ENCODE measurements at places on chromosomes 16 and 17.
A peak's percentile ranks its signal among the peaks of the same experiment; 100 is the strongest.

- H3K27me3 ChIP-seq: no peaks in the 10 kb centered on the region
- DNase-seq: peak; percentile 50
- no peaks in the 10 kb centered on the region for H3K36me3 ChIP-seq
- no peak overlapping the region for H3K27ac ChIP-seq
- no peak overlapping the region for H3K4me3 ChIP-seq
Observed at GRCh38 chr17:45006927-45007461, 38.9 kb upstream of the C1QL1 start.

DNA sequence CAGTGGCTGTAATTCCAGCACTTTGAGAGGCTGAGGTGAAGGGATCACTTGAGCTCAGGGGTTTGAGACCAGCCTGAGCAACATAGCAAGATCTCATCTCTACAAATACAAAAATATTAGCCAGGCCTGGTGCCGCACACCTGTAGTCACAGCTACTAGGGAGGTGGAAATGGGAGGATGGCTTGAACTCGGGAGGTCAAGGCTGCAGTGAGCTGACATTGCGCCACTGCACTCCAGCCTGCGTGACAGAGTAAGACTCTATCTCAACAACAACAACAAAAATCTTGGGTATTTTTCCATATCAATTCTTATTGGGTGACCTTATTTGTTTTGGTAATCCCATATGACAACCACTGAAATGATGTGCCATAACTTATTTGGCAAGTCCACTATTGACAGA lies 52.6 kb downstream of the SCNN1G start:
- no peaks in the 10 kb centered on the region for H3K4me1 ChIP-seq
- no peak overlapping the region for H3K4me3 ChIP-seq
- no peaks in the 10 kb centered on the region for H3K27me3 ChIP-seq
- H3K36me3 ChIP-seq: no peaks in the 10 kb centered on the region
- H3K27ac ChIP-seq: no peak overlapping the region

DNA sequence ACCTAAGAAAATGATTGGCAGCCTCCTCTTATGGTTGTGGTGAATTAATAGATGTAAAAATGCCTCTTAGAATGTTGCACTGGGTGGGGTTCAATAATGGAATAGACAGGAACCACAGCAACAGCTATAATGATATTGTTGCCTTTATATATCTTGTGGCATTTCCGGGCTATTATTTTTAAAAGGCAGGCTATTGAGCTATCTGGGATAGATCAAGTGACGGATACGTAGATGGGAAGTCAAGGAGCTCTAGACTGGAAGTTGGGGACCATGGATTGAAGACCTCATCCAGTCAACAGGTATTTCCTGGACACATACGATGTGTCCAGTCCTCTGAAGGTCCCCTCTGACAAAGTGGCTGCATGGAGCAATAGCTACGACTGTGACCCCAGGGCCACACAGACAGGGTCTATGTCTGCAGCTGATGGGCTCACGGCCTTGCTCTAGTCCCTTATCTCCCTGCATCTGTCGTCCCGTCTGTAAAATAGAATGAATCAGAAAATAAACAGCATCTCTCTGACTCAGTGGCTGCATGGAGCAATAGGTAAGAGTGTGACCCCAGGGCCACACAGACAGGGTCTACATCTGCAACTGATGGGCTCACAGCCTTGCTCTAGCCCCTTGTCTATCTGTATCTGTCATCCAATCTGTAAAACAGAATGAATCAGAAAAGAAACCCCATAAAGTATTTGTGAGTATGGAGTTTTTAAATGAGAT lies 117.7 kb upstream of the FOXF1 start:
- H3K4me1 ChIP-seq: peaks cover 2% of the 10 kb centered on the region
- no peak overlapping the region for H3K4me3 ChIP-seq
- no peaks in the 10 kb centered on the region for H3K27me3 ChIP-seq
- DNase-seq: no peak

GRCh38 chr17:44308320-44308818 lies at the start of gene RUNDC3A:
Gene RUNDC3A, plus strand, starts transcription at chr17:44308601. Its CDS starts 232 bp downstream, at chr17:44308833.
- H3K27ac ChIP-seq: peak within 1 kb of the TSS; percentile 92
- H3K4me3 ChIP-seq: peak within 1 kb of the TSS; percentile 60
- peaks cover 31% of the 10 kb centered on the region for H3K4me1 ChIP-seq
- H3K36me3 ChIP-seq: no peaks in the 10 kb centered on the region
- no peaks in the 10 kb centered on the region for H3K27me3 ChIP-seq

GRCh38 chr17:2954898-2955445 lies 108.4 kb downstream of the OR1D5 start:
- DNase-seq: no peak
- no peaks in the 10 kb centered on the region for H3K27me3 ChIP-seq
- H3K36me3 ChIP-seq: no peaks in the 10 kb centered on the region
- H3K4me3 ChIP-seq: no peak overlapping the region
- H3K27ac ChIP-seq: peak overlapping the region; percentile 95

DNA sequence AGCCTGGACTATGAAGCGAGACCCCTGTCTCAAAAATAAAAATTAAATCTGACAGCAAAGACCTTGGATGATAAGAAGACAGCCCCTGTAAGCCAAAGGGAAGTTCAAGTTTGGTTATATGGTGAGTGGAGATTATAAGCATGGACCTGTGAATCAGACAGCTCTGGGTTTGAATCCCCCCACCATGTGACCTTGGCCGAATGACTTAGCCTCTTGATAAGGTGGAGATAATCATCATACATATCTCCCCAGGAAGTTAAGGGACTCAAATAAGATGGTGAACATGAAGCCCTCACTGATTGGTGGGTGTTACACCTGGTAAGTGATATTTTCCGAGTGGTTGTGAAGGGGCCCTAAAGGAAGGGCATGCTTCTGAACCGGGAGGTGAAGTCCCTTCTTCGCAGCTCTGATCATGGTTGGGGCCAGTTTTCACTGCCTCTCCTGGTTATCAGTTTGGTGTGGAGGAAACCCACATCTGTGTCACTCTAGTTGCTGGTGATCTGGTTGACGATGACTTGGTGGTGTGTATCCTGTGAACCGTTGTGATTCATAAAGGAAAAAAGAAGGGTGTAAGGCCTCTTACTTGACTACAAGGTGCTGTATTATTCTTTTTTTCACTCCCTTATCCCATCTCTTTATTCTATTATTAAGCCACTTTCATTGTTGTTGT lies 61.7 kb upstream of the CLEC18A start:
- peaks cover 2% of the 10 kb centered on the region for H3K36me3 ChIP-seq
- no peak overlapping the region for H3K4me3 ChIP-seq
- DNase-seq: no peak
- no peaks in the 10 kb centered on the region for H3K4me1 ChIP-seq
- no peak overlapping the region for H3K27ac ChIP-seq

DNA sequence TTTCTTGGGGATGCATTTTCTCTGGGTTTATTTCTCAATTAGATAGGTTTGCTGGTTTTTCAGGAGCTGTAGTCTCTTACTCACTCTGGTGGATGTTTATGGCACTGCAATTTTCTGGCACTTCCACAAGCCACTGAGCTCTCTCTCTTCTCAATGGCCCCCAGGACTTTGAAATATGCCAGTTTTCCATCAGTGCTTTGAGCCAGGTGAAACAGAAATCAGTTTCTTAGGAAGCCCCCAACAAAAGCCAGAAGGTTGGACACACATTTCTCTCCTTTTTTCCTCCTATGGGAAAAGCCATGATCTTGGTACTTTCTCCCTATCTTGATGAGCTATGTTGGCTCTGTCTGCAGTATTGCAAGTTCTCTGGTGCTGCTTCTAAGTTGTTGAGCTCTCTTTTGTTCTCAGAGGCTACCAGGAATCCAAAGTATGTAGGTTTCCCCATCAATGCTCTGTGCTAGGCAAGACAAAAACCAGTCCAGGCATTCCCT lies 90.7 kb upstream of the SMIM36 start:
- no peaks in the 10 kb centered on the region for H3K4me1 ChIP-seq
- H3K4me3 ChIP-seq: no peak overlapping the region
- no peak overlapping the region for H3K27ac ChIP-seq
- no peaks in the 10 kb centered on the region for H3K36me3 ChIP-seq

DNA sequence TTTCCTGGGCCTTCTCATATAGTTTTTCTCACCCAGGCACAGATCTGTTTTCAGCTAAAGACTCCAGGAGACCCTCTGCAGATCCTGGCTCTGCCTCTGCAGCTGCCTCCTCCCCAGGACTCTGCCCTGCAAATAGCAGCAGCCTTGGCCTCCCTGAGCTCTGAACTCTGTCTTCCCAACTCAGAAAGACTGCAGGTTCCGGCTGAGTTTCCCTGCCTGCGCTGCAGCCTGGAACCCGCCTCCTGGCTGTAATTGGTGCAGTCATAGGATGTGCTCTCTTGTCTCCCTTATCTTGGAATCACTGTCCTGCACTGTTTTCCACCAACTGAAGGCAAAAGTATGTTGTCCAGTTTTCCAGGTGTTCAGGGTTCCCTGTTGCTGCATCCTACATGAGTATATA lies 14.3 kb upstream of the DNASE1 start:
- H3K4me1 ChIP-seq: peaks cover 35% of the 10 kb centered on the region
- DNase-seq: peak; percentile 23
- no peak overlapping the region for H3K4me3 ChIP-seq
- no peak overlapping the region for H3K27ac ChIP-seq
- no peaks in the 10 kb centered on the region for H3K27me3 ChIP-seq

- H3K27ac ChIP-seq: no peak overlapping the region
- no peaks in the 10 kb centered on the region for H3K4me1 ChIP-seq
- DNase-seq: no peak
Observed at GRCh38 chr16:79589601-79590102, 10.9 kb downstream of the MAF start.

DNA sequence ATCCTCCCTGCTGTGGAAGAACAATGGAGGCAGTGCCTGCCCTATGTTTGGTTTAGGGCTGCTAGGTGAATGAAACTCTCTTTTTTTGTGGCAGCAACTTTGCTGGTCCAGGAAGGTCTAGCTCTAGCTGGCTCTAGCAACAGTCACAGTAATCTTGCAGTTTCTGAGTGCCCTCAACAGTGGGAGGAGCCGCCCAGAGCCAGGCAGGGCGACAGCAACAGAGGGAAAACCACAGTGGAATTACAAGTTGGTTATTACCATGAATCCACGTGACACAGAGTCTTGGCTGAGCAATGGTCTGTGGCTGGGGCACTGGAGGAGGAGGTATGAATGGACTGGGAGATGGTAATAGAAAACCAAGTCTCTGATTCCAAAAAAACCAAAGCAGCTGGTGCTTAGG lies 10.3 kb downstream of the HSPB9 start:
- H3K27me3 ChIP-seq: no peaks in the 10 kb centered on the region
- H3K27ac ChIP-seq: peak overlapping the region; percentile 25
- DNase-seq: no peak
- H3K4me1 ChIP-seq: peaks cover 17% of the 10 kb centered on the region
- H3K36me3 ChIP-seq: peaks cover 40% of the 10 kb centered on the region

DNA sequence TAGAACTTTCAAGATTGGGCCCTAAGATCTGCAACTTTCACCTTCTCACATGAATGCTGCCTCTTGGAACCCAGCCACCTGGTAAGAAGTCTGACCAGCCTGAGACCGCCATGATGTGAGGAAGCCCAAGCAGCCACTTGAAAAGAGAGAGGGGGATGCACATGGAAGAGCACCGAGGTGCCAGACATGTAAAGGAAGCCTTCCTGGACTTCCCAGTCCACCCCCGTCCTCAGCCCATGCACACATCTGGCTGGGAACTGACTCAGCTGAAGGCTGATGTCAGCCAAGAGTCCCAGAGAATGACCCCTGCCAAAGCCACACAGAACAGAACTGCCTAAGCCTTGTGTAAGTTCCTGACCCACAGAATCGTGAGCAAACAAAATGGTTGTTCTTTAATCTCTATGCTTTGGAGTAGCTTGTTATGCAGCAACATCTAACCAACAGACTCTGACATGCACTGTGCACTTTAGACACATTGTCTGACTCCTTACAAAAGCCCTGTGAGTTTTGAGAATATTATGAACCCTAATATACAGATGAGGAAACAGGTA lies 86.7 kb downstream of the RMI2 start:
- no peaks in the 10 kb centered on the region for H3K4me1 ChIP-seq
- no peak overlapping the region for H3K4me3 ChIP-seq
- no peaks in the 10 kb centered on the region for H3K27me3 ChIP-seq
- H3K36me3 ChIP-seq: no peaks in the 10 kb centered on the region
- no peak overlapping the region for H3K27ac ChIP-seq

- no peaks in the 10 kb centered on the region for H3K4me1 ChIP-seq
- H3K27ac ChIP-seq: no peak overlapping the region
- H3K4me3 ChIP-seq: no peak overlapping the region
- peaks cover 7% of the 10 kb centered on the region for H3K36me3 ChIP-seq
Observed at GRCh38 chr16:67437513-67437912, 6.6 kb downstream of the HSD11B2 start.

- H3K27me3 ChIP-seq: peaks cover 31% of the 10 kb centered on the region
- no peak overlapping the region for H3K27ac ChIP-seq
- DNase-seq: no peak
- H3K4me3 ChIP-seq: no peak overlapping the region
- H3K4me1 ChIP-seq: no peaks in the 10 kb centered on the region
Observed at GRCh38 chr17:14926073-14926472, 339.1 kb downstream of the PMP22 start.

GRCh38 chr17:37702598-37702997 lies 42.3 kb downstream of the HNF1B start:
- H3K27ac ChIP-seq: no peak overlapping the region
- no peaks in the 10 kb centered on the region for H3K27me3 ChIP-seq
- no peak overlapping the region for H3K4me3 ChIP-seq
- DNase-seq: no peak
- H3K36me3 ChIP-seq: no peaks in the 10 kb centered on the region

GRCh38 chr17:79975498-79976134 lies 60.1 kb downstream of the TBC1D16 start:
- H3K27ac ChIP-seq: no peak overlapping the region
- no peaks in the 10 kb centered on the region for H3K27me3 ChIP-seq
- no peak overlapping the region for H3K4me3 ChIP-seq
- peaks cover 23% of the 10 kb centered on the region for H3K36me3 ChIP-seq
- peaks cover 9% of the 10 kb centered on the region for H3K4me1 ChIP-seq
- DNase-seq: no peak

GRCh38 chr17:2266865-2267228 lies 36.7 kb downstream of the SMG6 start:
- peaks cover 16% of the 10 kb centered on the region for H3K36me3 ChIP-seq
- DNase-seq: no peak
- H3K4me3 ChIP-seq: no peak overlapping the region
- H3K27me3 ChIP-seq: no peaks in the 10 kb centered on the region
- peaks cover 23% of the 10 kb centered on the region for H3K4me1 ChIP-seq
- no peak overlapping the region for H3K27ac ChIP-seq

GRCh38 chr17:37168731-37169353 lies 206.9 kb upstream of the C17orf78 start:
- no peak for DNase-seq
- H3K4me1 ChIP-seq: no peaks in the 10 kb centered on the region
- H3K27me3 ChIP-seq: no peaks in the 10 kb centered on the region
- no peak overlapping the region for H3K4me3 ChIP-seq
- H3K27ac ChIP-seq: no peak overlapping the region
- H3K36me3 ChIP-seq: peaks cover 7% of the 10 kb centered on the region

GRCh38 chr16:68088130-68088972 lies 3.2 kb downstream of the NFATC3 start:
- no peak overlapping the region for H3K27ac ChIP-seq
- no peaks in the 10 kb centered on the region for H3K36me3 ChIP-seq
- no peaks in the 10 kb centered on the region for H3K27me3 ChIP-seq
- DNase-seq: no peak
- no peak overlapping the region for H3K4me3 ChIP-seq

- no peak for DNase-seq
- no peaks in the 10 kb centered on the region for H3K27me3 ChIP-seq
- no peak overlapping the region for H3K4me3 ChIP-seq
- H3K4me1 ChIP-seq: peaks cover 56% of the 10 kb centered on the region
Observed at GRCh38 chr17:82238472-82239201, 9.8 kb downstream of the SLC16A3 start.

- DNase-seq: no peak
- peaks cover 84% of the 10 kb centered on the region for H3K36me3 ChIP-seq
- no peak overlapping the region for H3K4me3 ChIP-seq
Observed at GRCh38 chr17:46931596-46931995, 8.6 kb downstream of the GOSR2 start.

- no peaks in the 10 kb centered on the region for H3K4me1 ChIP-seq
- H3K27me3 ChIP-seq: no peaks in the 10 kb centered on the region
- no peak overlapping the region for H3K4me3 ChIP-seq
- DNase-seq: no peak
Observed at GRCh38 chr17:61000911-61001310, 323.3 kb downstream of the BCAS3 start.
